ENCODE measurements at places on chromosomes 5 and 9. TPM values are rescaled to one million over a fixed set of nuclear protein-coding genes. Genes with fewer than 3 reads are reported as not detected.

GRCh38 chr9:137055385-137056364, 1.8 kb upstream of the ENTPD2 start:
- peak; percentile 61 for DNase-seq

The SH3RF2 gene
- 2.4 TPM for total RNA-seq

The SHC3 gene
- 0.64 TPM for total RNA-seq

- DNase-seq = no peak
These were observed 349.2 kb downstream of the DEPDC1B start for GRCh38 chr5:60350794-60351193.

The TMEM141 gene
- 19.9 TPM for total RNA-seq

DNA sequence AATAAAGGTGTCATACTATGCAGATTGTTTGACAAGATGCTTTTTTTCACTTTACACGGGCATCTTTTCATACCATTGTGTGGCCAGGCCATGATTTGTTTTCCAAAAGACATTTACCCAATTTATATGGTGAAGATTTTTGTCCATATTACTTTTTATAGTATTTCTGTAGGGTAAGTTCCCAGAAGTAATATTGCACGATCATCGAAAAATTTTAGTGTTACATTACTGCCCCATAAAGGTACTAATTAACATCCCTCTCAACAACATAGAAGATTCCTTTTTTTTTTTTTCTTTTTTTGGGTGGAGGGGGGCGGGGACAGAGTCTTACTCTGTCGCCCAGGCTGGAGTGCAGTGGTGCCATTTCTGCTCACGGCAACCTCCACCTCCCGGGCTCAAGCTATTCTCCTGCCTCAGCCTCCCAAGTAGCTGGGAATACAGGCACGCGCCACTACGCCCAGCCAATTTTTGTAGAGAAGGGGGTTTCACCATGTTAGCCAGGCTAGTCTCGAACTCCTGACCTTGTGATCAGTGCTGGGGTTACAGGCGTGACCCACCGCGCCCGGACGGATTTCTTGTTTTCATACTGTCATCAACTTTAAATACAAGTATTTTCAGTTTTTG, 1.2 kb upstream of the ROPN1L start:
- no peak for DNase-seq

DNA sequence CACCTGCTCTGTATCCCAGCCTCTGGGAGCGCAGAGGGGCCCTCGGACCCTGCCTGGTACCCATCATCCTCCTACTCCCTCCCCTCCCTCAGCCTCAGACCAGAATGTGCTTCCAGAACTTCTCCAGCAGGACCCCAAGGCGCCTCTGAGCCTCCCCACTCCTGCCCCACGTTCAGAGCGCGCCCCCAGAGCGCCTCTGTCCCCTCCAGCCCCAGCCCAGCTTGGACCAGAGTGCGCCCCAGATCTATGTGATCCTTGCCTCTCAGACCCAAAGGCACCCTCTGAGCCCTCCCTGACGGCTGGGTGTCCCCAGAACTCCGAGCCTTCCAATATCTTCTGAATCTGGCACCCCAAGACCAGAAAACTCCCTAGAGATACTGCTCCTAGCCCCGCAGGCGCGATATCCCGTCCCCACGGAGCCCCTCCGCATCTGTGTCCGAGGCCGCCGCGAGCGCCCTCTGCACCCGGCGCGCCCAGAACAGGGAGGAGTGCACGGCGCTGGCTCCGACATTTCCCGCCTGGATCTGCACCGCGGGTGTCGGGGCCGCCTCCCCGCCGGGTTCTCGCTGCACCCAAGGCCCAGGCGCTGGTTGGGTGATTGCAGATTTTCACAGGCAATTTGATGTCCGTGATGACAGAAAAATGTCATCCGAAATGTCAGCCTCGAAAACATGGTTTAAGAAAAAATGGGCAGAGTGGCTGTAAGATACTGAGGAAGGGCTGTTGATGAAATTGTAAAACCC, 522 bp downstream of the BHMT start:
- peak; percentile 52 for DNase-seq

DNA sequence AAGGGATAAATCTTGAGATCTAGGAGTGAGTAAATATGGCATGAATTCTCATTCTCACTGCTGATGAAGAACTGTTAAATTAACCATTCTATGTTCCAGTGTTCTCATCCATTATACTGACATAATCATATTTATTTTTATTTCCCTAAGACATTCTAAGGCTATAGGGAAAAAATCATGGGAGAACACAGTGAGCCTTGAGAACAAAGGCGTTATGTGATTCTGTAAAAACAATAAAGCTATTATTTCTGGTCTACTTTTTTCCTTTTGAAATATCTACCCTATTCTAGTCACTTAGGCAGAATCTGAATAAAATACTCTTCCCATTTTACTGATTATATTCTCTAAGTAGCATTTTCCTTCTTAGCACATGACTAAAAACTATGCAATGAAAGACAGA, 155.7 kb upstream of the ADAMTS16 start:
- DNase-seq = no peak

DNA sequence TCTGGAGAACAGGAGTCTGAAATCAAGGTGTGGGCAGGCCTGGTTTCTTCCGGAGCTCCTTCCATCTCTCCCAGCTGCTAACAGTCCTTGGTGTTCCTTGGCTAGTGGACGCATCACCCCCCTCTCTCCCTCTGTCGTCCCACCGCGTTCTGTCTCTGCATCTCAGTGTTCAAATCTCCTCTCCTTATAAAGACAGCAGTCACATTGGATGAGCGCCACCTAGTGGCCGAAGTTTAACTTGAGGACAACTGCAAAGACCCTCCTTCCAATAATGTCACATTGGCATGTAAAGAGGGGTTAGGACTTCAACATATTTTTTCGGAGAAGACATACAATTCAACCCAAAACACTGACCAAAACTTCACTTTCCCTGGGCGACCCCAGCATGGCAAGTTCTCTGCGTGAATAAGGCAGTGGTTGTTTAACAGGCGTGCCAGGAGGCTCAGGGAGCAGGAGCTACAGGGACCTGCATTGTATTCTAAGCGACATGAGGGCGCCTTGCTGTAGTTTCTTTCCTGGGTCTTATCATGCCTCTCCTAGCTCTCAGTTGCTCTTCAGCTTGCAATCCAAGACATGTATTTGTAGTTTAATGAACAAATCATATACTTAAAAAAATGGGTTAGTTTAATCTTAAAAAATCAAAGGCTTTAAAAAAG, 27.9 kb upstream of the BASP1 start:
- DNase-seq = peak; percentile 91

The SMIM33 gene
- not detected for total RNA-seq

The OR1Q1 gene
- total RNA-seq = not detected

DNA sequence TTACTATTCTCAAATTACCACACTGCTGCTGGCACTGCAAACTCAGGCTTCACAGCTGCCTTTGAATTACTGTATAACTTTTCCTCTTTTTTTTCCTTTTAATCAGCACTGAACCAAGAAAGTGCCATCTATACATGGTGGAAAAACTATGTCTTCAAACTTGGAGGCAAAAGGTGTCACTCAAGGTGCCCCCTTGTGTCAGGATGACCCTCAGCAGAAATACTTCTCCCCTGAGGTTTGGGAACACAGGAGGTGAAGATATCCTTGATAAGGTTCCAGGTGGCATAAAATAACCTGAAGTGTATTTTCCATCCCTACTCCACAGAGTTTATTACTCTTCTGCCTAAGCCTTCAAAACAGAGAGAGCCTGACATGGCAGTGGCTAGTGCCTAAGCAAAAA, 14.5 kb downstream of the FRMD3 start:
- DNase-seq = no peak

- no peak for DNase-seq
These were observed 3.3 kb downstream of the SETX start for GRCh38 chr9:132351404-132352045.

DNA sequence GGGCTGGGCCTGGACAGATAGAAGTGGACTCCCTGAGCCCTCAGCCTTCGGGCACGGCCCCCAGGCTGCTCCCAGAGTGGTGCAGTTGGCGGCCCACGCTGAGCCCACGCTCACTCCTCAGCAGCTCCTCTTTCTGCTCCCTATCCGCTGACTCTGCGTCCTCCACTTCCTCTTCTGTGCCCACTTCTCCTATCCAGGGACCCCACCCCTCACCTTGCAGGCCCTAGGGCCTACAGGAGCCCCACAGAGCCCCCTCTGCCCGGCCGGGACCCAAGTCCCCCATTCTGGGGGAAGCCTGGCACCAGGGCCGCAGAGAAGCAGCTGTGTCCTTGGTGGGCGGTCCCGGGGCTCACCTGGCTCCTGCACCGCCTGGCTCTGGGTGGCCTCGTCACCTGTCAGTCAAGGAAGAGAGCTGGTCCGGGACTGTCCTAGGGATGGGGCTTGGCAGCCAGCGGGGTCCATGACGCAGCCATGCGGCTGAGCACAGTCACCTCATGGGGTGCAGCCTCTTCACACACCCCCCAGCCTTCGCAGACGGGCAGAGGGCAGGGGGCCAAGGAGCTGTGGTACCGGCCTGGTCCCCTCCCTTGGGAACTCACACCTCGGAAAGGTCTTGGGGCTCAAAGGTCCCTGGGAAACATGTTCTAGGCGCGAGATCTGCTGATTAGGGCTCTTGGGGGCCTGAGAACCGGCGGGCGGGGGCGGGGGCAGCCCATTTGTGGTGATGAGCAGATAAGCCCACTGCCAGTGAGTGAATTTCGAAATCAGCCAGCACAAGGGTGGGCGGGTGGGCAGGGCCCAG, 5.4 kb upstream of the NRARP start:
- DNase-seq = peak; percentile 13

DNA sequence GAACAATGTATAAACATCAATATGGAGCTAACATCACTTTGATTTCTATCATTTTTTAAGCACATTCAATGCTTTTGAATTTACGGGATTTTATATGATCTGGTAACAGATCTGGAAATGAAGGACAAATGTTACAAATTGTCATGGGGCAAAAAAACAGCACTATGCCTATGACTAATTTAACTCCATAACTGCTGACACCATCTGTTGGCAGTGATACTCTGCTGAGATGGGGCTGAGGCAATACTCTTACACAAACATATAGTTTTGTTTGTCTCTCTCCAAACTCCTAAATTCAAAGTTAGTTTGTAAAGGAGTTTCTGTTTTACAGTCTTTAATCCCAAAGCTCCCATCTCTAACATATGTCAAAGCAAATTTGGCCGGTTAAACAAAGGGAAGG, 132.5 kb upstream of the FER start:
- no peak for DNase-seq

DNA sequence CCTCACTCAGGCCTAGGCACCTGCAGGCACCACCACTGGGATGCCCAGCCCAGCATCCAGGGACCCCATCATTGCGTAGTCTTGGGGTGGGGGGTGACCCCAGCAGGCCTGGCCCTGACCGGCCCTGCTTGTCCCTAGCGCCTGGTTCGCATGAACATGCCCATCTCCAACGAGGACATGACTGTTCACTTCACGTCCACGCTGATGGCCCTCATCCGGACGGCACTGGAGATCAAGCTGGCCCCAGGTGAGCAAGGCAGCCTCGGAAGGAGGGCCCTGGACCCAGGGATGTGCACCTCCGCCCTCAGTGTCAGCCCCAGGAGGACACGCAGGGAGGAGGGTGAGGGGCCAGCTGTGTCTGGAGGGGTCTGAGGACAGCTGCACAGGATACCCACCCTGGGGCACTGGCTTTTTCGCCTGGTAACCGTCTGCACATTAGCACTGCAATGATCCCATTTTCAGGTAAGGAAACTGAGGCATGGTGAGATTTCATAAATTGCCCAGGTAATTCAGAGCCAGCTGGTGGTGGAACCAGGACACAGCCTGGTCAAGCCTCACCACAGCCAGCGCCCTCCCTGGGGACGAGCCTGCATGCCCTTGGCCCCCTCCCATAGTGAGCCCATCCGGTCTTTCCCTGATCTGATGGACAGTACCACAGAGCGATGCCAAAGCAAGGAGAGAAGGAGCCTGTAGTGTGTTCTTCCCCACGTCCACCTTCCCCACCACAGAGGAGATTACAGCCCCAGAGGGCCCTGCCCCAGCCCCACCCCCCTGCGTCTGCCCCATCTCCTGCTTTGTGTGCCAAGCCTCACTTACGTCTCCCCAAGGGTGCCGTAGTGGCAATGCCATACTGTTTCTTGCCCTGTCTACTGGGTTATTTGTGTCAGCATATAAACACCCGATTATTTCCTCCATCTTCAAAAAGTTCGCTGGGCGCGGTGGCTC, 228.3 kb downstream of the CACNA1B start:
- DNase-seq = no peak

The MLANA gene
- total RNA-seq = not detected

- DNase-seq = peak; percentile 48
These were observed 141.2 kb upstream of the SLC28A3 start for GRCh38 chr9:84481636-84482218.

The SLC45A2 gene
- total RNA-seq = 0.06 TPM

All from neural progenitor cell (in vitro differentiated cells).